Midbrain (tissue), 1 donor: ENCODE measurements at places on chromosomes 2 and 18.

- DNase-seq: peak; percentile 36
Observed at GRCh38 chr18:35971661-35972196, 750 bp upstream of the RMP24 start.

GRCh38 chr18:34207344-34207851, 17.3 kb downstream of the NOL4 start:
- DNase-seq: no peak

DNA sequence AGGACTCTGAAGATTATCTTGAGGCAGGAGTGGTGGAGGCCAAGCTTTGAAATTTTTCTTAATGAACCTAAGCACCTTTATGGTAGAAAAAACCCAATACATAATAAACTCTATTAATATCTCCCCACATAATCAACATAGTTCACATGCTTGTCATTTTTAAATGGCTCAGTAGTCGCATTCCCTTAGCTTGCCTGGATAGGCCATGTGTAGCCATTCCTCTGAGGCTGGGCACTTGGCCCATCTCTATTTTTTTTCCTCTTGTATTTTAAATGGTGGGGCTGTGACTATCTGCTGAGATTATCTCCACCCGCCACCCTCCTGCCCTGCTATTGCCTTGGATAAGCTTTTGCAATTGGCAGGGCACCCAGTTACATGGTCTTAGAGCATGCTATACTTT, 143.1 kb downstream of the FHOD3 start:
- DNase-seq: no peak

- no peak for DNase-seq
Observed at GRCh38 chr2:75202359-75202758, 3.0 kb upstream of the TACR1 start.

DNA sequence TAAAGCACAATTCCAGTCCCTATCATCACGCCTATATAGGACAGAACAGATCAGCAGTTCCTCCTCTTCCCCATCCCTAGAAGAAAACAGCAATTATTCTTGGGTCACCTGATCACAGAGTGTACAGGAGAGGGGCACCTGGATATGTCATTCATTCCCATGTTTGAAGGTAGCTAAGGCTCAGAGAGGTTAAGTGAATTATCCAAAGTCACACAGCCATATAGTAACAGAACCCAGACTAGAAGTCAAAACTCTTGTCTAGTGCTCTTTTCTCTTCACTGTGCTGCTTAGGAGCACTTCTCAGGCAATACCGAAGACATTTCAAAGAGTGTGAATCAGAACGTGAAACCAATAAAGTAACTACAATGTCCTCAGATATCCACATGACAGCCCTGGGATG, 93.0 kb upstream of the ATL2 start:
- DNase-seq: no peak

- no peak for DNase-seq
Observed at GRCh38 chr18:25810736-25811135, 279.7 kb downstream of the SS18 start.

DNA sequence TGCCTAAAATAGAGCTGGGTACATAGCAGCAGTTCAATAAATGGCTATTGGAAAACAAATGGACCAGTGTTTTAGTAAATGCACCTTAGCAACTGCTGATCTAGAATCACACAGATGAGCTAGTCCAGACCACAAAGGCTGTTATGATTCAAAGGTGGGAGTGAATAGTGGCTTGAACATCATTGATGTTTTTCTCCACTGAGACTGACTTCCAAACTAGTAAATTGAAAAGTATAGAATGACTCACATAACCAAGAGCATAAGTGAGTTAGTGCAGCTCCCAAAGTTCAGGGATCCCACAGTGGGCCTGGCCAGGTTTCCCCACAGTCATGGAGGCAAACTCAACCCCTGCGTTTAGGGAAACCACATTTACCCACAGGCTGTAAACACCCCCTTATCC, 106.7 kb upstream of the YPEL5 start:
- no peak for DNase-seq

GRCh38 chr2:202693503-202693902, 58.7 kb downstream of the FAM117B start:
- DNase-seq: no peak

DNA sequence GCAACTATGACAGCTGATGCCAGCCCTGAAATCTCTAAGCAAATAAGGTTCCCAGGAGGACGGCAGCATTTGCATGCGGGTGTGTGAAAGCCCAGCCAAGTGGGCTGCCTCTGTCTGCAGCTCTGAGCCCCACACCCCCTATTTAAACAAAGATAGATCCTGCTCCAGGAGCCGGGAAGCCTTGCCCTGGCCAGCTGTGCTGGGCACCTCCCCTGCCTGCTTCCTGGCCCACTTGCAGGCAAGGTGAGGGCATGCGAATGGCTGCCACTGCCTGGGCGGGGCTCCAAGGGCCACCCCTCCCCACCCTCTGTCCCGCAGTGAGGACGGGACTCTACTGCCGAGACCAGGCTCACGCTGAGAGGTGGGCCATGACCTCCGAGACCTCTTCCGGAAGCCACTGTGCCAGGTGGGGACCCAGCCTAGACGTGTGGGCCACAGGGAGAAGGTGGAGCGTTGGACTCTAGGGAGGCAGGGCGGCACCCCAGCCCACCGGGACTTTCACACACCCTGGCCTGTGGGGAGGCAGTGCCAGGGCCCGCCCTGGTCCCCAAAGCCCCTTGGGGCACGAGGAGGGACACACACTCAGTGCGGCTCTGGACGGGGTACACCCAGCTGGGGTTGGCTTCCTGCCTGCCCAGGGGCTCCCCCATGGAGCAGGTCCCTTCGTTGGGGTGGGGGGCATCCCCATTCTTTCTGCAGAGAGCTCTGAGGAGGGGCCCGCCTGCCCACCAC, at the start of gene ANO7:
ANO7 (plus strand) TSS at position 317 of the 732 bp plus-strand sequence. CDS start 1,387 bp downstream, outside the sequence.
- DNase-seq: no peak
